ENCODE measurements at places on chromosomes 5 and 9.

DNA sequence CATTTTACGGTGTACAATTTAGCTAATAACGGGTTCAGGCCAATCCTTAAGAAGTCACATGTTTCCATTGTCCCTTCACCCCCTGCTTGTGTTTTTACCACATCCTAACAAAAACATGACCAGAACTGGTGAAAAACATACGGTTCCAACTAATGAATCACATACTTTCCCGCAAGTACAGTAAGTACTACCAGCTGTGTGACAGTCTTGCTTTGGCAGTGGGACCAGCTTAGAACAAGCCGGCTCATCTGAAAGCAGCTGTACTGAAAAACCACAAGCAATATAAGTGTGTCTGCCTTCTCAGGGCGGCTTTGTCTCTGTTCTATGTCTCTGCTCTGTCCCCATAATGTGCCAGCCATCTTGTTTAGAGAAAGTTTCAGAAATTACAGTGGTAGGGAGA is 242.5 kb downstream of the BNC2 start:
- no peak for DNase-seq

GRCh38 chr9:92711844-92712243 is 41.9 kb upstream of the IPPK start:
- no peak for DNase-seq

DNA sequence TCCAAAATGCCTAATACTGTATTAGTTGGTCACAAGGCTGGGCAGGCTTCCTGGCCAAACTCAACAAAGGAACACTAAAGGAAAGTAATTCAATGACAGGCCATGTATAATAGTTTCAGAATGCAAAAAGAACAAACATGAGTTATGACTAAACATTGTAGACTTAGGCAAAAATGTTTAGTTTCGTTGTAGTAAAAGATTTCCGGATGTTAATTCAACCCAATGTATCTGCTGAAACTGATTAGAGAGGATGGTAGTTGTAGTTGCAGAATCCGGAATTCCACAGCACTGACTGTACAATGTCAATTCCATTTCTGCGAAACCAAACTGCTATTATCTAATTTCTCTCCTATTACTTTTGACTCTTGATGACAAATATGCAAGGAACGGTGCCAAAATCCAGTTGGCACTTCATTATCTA is 117.9 kb upstream of the FST start:
- no peak for DNase-seq

DNA sequence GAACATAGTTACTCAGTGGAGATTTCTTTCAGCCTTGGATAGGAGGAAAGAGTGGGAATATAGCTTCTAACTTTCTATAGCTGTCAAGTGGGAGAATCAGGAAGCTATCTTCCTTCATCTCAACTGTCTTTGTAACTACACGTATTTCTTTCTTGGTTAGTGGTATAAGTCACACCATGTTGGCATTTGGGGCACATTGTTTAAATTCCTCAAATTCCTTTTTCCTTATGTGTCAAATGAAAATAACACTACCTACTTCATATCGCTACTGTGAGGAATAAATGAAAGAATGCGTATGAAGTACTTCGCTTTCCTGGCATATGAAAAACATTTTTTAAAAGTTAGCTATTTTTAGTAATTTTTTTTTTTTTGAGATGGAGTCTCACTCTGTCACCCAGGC is 1082.5 kb upstream of the WWC1 start:
- DNase-seq, result no peak

GRCh38 chr9:120879446-120879845 is 2.5 kb upstream of the PHF19 start:
- DNase-seq, result no peak

GRCh38 chr5:90885180-90885868 is 326.7 kb downstream of the ADGRV1 start:
- DNase-seq, result no peak

- DNase-seq, result no peak
Observed at GRCh38 chr5:1497795-1498622, 25.8 kb downstream of the LPCAT1 start.

DNA sequence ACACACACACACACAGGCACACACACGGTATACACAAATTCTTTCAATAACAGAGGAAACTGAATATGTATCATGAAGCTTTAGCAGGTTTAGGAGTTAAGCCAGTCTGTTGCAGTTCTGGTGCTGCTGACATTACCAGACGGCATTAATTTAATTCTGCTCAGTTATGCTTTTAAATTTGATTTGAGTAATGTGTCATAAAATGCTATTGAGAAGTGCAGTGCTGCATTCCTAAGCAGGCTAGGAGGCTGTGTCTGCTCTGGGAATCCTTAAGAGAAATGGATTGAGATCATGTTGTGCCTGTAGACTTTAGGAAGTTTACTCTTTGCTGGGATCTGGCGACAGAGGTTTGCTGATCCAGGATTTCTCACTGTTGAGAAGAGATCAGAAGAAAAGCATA is 733.8 kb downstream of the BRINP1 start:
- DNase-seq, result no peak

GRCh38 chr9:114910541-114910940 is 19.9 kb downstream of the TNFSF8 start:
- no peak for DNase-seq

GRCh38 chr5:150473673-150474358 is 24.3 kb upstream of the RPS14 start:
- peak; percentile 77 for DNase-seq

DNA sequence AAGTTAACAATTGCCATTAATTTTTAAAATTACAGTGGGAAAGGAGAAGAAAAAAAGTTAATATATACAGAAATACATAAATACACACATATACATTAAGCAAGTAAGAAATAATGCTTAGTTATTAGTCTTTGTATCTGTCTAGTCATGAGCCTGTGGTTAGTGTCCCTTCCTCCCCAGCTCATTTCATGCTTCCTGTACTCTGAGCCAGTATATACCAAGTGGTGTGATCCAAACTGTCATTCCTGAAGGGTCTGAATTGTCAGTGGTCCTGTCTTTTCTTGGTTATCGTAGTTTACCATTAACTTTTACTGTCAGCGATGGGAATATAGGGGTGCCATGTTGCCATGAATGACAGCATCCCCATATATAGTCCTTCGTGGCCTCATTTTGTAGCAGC is 24.2 kb upstream of the STOM start:
- no peak for DNase-seq

Data from upper lobe of right lung (tissue), 1 donor.